ENCODE measurements at places on chromosomes 11 and 22.

DNA sequence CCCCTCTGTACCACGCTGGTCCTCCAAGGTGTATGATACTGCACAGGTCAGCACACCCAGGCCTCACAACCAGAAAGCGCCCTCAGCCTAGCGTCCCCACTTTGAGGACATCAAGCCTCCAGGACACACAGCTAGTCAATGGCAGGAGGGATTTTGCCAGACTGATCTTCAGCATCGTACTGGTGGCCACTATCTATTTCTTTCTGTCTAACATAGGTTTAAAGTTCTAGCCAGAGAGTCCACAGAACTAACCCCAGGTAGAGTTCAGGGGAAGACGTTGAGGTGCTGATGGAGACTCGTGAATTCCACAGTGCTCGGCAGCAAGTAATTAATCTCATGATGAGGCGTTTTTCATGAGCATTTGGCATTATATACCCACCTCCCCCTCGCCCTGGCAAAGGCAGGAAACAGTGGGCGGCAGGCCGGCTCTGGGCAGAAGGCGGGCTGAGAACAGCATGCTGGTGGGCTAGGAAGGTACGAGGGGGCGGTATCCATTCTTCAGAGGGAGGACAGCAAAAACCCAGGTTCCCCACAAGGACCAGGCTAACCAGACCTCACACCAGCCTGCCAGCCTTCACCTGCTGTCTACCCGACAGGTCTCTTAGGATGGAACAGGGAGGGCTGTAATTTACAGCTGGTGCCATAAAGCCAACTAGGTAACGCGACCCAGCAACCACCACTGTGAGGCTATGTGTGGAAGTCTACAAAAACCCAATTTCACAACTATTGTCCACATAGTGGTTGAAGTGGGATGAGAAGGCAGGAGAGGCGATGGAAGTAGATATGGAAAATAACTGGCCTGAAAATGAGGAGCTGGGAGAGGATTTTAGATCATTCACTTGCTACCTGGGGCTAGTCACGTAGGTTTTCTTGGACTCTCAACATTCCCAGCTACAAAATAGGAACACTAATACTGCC is 18.5 kb downstream of the MYH9 start:
- no peak for DNase-seq

DNA sequence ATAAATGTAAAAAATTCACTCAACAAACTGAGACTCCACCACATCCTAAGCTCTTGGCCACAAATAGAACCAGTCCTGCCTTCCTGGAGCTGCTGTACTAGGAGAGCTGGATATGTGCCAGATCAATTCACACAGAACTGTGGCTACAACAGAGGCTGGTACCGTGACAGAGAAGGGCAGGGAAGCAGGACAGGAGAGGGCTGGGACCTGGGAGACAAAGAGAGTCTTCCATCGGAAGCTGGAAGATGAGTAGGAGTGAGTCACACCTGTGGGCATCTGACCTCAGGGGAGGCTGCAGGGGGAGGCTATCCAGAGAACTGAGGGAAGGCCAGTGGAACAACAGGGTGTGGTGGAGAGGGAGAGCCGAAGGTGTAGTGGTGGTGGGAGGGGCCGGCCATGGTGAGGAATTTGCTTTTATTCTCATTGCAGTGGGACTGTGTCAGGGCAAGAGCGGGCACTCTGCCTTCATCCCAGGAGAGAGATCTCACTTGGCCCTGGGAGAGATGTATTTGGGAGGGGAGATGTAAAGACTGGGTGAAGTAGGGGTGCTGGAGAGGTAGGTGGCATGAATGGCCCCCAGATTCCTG is 1.9 kb upstream of the LTBP3 start:
- DNase-seq: no peak

GRCh38 chr22:23698094-23698493 is 7.3 kb downstream of the RGL4 start:
- no peak for DNase-seq

GRCh38 chr11:115941481-115941993 is 437.3 kb upstream of the CADM1 start:
- DNase-seq: no peak

GRCh38 chr11:48193876-48194275 is 22.7 kb upstream of the OR4B1 start:
- DNase-seq: no peak

DNA sequence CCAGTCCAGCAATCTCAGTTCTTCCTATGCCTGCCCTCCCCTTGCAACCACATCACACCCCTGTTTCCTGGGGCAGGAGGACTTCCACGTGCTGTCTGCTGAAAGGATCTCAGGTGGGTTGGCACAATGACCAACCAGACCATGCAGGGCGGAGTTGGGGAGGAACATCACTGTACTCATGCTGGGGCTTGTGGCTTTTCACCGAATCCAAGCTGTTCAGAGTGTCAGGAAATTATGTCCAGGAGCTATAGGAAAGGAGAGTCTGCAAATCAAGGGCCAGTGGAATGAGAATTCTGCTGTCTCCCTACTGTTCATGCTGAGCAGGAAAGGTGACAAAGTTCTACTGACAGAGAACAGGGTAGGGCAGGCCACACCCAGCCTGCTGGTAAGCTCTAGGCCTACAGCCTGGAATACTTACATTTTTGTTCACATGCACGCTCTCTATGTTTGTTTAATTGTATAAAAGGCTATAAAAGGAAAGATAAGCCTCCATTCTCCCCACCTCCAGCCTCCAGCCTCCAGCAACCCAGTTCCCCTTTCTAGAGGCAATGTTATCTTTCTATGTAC is 1.7 kb upstream of the PLAAT2 start:
- peak; percentile 67 for DNase-seq

- DNase-seq: no peak
These were observed 2.2 kb downstream of the SLC37A4 start for GRCh38 chr11:119028346-119029068.

GRCh38 chr11:133678191-133678590 is 145.9 kb upstream of the OPCML start:
- DNase-seq: no peak

DNA sequence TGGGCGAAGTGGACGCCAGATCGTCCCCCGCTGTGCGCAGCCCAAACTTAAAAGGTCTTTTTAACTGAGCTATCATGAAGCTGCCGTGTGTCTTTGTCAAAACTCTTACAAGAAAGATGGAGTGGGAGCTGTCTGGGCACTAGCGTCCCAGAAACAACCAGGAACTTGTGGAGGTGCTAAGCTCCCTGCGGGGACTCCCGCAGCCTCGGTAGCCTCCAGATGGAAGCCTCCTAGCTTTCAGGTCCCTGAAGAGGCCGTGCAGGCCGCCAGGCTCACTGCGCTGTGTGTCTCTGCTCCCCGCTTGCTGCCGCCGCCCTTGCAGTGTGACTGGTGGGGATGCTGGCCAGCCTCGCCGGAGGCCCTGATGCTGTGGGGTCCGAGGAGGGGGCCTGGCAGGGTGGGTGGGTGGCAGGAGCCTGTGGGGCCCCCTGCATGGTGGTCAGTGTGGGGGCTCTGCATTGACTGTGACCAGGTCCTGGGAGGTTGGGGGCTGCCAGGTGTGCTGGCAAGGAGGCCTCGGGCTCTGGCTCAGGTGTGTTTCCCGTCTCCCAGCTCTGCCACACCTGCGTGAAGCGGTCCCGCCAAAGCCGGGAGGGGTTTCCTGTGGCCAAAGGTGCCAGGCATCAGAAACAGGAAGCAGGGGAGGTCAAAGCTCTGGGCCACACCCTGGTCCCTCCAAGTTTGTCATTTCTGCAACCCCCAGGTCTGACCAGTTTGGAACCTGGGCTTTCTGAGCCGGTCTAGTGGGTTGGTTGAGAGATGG is 1.2 kb downstream of the TRABD start:
- DNase-seq: no peak

DNA sequence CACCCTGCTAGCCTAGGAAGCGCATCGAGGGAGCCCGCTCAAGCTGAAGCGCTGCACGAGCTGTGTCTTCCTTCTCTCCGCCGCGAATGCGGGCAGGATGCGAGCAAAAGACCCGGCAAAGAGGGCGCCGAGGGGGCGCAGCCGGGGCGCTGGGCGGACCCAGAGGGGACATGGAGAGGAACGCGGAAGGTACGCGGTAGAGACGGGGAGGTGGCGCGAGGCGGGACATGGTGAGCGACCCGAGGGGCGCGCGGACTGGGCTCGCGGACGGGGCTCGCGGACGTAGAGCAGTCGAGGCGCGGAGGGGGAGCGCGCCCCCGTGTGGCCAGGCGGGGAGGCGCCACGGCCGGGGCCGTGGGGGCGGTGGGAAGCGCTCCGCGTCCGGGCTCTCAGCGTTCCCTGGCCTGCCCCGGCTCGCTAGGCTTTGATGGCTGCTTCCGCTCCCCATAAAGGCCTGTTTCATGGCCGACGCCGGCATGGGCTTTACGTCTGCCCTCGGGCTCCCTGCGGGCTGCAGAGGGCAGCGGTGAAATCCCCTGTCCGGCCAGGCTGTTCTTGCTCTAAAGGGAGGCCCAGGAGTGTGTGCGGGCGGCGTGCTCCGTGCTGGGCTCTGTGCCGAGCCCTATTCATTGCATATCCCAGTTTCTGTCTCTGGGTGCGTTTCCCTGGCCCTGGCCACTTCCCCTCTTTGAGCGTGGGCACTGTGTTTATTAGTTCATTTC is 31.2 kb upstream of the TRIM29 start:
- peak; percentile 94 for DNase-seq

DNA sequence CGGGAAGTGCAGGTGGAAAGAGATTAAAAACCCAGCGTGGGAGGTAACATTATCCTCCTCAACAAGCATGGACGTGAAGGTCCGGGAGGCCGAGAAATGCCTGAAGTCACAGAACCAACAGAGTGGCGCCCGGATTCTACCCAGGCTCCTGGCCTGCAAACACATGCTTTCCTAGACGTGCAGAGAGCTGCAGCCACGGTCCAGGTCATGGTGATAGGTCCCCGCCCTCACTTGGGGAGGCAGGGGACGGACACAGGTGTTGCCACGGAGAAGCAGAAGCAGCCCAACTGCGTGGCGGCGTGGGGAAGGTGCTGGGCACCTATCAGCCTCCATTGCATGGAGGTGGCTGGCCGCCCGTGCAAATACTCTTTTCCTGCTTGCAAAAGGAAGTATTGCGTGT is 148.8 kb downstream of the MPPED1 start:
- no peak for DNase-seq

DNA sequence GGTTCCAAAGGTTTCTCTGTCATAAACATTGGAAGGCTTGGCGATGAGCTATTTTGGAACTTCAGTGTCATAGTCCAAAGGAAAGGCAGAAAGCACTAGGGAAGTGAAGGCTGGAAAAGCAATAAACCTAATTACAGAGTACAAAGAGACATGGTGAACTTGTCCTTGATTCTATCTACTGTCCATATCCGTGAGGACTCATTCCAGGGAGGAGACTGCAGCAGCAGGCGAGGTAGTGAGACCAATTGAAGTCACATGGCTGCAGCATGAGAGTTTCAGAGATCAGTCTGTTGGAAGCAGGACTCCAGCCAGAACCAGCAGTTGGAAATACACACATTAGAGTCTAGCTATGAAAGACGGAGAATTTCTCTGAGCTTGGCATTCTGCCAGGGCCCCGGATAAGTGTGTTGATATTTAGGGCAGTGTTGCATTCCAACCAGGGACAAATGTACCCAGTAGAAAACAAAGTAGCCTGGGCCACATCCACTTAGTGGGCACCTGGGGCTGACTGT is 54.1 kb upstream of the ARHGAP42 start:
- DNase-seq: no peak

- DNase-seq: no peak
These were observed 38.2 kb upstream of the UBASH3B start for GRCh38 chr11:122617297-122617696.

- peak; percentile 65 for DNase-seq
These were observed 1.9 kb downstream of the PIWIL3 start for GRCh38 chr22:24772493-24773220.

DNA sequence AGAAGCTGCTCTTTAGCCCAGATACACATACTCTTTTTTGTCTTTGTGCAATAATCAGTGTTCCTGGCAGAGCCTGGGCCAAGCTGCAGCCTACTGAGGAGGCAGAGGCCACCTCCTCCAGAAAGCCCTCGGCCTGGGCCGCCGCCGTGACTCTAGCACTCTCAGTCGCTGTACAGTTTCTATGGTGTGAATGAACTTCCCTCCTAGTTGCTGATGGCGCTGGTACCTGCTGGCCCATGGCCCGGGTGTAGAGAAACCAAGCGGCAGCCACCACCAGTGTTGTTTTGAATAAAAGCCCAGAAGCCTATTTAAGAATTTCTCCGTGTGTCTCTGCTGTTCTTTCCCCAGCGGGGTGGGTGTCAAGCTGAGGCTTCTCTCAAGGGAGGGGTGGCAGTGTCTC is 118.9 kb downstream of the CACNA1I start:
- DNase-seq: no peak

GRCh38 chr22:39396797-39397195 is 2.8 kb upstream of the TAB1 start:
- no peak for DNase-seq

GRCh38 chr22:26197425-26197824 is 28.2 kb downstream of the SEZ6L start:
- no peak for DNase-seq

- no peak for DNase-seq
These were observed 119.5 kb upstream of the ISX start for GRCh38 chr22:34946339-34946985.

DNA sequence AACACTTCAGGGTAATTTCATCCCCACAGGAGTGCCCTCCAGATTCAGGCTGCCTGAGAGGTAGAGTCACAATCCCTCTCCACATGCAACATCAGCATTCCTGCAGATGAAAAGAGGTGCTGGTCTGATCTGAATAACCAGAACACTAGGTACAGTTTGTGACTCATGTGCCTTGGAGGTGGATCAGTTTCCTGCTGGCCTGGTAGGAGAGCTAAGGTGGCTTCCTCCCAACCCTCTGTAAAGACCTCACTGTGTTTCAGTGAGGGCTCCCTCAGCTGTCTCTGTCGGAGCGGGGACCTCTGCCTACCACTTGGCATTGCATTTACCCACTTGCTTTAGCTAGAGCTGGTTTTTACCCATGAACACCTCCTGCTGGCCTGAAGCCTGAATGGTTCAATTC is 7.6 kb downstream of the OR9G1 start:
- no peak for DNase-seq
